Brain (organoid and tissue), 16 donors: ENCODE measurements at places on chromosomes 6 and 20. TPM values are rescaled to one million over a fixed set of nuclear protein-coding genes. Genes with fewer than 3 reads are reported as not detected.

GRCh38 chr6:81766482-81767069, 14.1 kb upstream of the TENT5A start:
- no peak for DNase-seq

DNA sequence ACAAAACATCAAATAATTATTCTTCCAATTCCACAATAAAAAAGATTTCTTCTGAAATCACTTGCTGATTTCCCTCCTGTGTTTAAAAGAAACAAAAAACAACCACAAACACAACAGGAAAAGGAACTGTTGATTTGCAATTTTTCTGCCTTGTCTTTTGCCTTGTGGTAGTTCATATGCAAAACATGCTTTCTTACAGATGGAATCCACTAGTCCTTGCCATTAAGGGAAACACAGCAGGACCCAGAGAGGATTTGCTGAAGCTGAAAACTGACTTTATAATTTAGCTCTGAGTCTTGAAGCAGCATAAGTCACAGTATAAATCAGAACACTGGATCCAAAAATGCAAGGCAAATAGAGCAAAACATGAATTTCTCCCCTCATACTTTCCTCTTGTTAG, 328.8 kb downstream of the PHF3 start:
- peak; percentile 60 for DNase-seq

- peak; percentile 58 for DNase-seq
Measured at GRCh38 chr20:2469991-2470422, 582 bp downstream of the SNRPB start.

- DNase-seq, result no peak
Measured at GRCh38 chr6:123655521-123656306, 19.0 kb upstream of the TRDN start.

- DNase-seq, result no peak
Measured at GRCh38 chr20:50824137-50824536, 29.3 kb downstream of the BCAS4 start.

DNA sequence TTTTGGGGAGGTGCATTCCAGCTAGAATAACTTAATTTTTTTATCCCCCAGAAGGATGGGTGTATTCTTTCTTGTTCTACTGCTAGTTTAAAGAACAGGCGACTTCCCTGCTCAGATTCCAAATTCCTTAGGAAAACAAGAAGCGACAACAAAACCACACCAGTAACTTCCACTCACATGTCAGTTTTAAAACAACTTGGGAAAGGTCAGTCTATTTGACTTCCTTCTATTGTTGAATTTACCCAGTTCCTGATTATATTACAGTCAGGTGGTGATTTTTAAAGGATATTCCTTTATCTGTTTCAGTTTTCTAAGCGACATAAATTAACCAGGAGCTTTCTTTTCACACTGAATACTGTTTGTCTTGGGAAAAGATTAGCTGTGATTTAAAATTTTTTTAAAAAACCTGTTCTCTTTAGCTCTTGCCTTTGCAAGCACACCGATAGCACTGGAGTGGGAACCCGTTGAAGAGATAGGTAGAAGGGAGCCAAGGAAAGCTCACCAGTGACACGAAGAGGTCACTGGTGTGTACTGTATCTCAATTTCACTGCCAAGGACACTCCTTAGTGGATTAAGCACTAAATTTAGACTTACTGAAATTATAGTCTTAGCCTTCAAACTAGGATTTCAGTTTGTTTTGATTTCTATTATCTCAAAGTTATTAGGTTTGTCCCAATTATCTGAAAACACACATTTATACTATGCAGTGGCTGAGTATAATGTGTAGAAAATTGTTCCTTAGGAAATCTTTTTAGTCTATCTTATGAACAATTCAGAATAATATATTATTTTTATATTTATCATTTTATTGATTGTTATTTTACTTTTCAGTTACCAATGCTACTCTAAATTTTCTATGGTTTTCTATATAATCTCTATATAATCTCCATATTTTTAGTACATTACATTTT, 22.3 kb downstream of the MARCKS start:
- DNase-seq, result peak; percentile 87

DNA sequence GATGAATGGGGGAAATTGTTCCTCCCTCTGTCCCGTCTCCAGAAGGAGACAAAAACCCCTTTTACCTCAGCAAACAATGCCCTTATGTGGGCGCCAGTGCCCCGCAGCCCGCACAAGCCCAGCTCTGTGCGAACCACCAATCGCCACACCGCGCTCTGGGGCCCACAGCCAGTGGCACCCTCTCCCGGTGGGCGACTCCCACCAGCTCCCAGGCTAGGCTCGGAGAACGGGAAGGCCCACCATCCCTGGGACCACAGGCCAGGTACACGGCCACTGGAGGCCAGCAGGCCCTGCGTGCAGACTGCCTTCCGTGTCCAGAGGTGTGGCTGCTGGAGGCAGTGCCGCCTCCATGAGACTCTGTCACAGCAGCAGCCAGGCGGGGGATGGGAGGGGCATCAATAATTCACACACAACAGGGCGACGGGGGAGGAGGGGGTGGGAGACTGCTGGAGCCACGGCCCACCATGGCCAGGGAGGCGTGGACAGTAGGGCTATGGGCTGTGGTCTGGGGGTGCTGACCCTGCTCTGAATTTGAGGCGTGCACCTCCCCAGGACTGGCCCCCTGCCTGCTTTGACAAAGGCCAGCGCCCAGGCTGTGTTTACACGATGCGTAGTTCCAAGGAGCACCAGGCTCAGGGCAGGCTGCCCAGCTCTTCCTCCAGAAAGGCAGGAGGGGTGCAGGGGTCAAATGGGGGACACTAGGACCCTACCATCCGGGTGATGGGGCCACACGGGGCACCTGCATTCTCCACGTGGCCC, 105.7 kb downstream of the ASXL1 start:
- peak; percentile 47 for DNase-seq

GRCh38 chr20:11509776-11510175, 407.9 kb upstream of the BTBD3 start:
- DNase-seq, result no peak

DNA sequence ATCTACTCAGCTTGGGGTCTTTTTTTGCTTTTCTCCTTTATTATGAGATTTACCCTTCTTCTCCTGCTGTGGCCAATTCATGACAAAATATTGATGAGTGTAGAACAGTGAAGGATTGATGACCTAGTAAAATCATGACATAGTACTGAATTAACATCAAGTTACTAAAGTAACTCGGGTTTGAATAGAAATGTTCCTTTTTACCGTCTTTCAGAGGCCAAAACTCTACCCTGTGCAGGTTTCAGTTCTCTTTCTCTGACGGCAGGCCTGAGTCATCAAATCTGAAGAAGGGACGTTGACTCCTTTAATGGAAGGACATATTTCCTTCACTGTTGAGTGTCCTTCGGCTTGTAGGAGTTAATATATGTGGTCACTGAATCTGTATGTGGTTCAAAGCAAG, 80.7 kb downstream of the RREB1 start:
- DNase-seq, result no peak

Gene CTSZ
- 32.2 TPM for polyA plus RNA-seq

Gene GJA10
- polyA plus RNA-seq, result not detected
